ENCODE measurements at places on chromosomes 6 and 20.

DNA sequence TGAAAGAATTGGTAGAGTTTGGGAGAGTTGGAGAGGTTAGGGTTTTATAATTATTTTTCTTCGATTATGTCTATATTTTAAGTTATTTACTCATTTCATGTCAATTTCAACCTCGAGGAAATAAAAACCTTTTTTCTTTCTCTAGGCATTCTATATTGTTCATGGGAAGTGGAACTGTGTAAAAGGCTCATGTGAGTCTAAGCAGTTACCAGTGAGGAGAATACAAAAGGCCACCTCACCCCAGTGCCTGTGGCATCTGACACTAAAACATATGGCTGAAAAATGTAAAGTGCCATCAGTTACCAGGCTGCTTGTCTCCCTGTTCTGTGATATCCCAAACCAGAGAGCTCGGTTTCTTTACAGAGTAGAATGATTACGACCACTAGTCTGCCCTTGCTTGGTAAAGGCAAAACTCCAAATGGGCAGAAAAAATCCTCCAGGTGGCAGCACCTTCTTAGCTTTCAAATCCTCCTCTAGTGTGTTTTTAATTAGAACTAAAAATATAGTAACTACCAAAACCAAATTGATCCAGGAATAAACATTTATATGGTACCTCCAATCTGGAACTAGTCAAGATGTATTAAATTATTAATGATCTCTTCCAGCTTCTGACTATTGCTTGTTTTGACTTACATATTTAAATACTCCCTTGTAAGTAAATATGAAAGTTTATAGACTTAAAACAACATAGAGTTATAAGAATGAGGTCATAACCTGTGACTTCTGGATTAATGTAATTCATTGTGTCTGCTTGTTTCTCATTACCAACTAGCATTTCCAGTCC lies 122.6 kb upstream of the MCHR2 start:
- no peak for DNase-seq

DNA sequence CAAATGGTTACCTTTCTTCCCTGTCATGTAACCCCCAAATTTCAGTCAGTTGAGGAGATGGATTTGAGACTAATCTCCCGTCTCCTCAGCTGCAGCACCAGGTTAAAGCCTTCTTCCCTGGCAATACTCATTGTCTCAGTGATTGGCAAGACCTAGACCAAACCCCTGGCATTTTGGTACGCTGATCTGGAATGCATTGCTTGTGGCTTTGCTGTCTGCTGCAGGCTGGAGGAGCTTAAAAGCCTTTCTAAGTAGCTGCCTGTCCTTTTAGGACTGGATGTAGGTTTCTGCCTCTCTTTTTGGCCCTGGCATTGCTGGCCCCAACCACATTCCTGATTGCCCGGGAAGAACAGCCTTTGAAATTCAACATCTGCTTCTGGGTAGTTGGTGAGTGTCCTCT lies 729.6 kb upstream of the GJE1 start:
- no peak for DNase-seq

GRCh38 chr6:145360865-145361264 lies 374.5 kb downstream of the EPM2A start:
- no peak for DNase-seq

DNA sequence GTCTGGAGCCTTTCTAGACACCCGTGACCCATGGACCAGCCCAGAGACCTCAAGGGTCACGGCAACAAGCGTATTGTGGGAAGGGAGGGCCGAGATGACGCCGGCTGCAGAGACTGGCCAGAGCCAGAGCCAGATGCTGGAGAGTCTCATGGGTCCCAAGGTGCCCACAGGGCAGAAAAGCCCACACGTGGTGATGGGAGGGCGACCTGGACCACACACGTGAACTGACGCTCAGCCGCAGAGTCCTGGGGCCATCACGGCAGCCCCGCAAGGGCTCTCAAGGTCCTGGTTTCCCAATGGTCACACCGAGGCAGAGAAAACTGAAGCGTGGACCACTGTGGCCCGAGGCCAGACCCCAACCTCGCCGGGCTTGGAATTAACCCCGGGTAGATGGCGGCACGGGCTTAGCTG lies 92.6 kb downstream of the YTHDF1 start:
- DNase-seq, result no peak

DNA sequence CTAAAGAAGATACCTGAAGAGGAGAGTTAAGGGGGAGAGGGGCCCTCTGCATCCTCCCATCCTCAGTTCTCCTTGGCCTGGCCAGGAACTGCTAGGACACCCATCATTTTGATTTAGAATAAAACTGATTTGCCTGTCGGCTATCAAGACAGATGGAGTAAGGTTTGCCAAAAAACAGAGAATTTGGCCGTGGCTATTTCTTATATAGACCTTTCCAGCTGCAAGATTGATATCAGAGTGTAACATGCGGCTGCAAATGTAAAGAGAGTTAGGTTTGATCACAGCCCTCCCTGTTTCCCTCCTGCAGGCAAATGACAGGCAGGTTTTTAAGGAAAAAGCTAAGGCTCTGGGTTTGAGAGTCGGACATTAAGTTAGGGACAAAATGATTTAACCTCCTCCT lies 226.6 kb upstream of the TAB2 start:
- no peak for DNase-seq

DNA sequence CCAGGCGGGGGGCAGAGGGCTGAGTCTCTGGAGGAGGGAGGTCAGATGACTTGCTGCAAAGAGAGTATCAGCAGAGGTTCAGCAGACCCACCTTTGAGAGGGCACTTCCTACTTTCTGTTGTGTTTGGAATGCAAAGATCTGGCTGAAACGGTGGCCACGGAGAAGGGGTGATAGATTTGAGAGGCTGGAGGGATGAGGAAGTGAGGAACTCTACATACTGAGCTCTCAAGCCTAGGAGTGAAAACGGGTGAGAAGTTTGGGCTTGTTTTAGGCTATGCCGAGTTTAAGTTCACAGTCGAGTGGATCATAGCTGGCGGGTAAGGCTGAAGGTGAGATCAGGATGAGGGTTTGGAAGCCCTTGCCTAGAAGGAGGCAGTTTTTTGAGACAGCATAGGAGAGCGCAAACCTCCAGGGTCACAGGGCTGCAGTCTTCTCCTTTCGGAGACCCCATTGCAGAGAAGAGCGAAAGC lies 477 bp upstream of the ITPA start:
- DNase-seq, result no peak

DNA sequence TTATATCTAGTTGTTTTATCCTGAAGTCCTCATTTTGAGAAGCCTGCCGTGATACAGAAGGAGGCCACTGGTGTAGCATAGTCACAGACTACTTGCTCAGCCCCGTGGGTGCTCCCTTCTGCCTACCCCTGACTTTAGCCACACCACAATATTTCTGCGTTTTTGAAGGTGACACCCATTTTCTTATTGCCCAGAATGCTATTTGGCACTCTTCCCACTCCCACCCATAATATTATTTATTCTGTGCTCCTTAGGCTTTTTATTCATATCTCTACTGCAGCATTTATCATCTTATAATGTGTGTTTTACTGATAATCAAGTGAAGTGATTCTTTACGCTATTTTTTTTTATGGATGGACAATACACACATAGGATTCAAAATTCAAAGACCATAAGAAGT lies 107.3 kb downstream of the OR2B2 start:
- no peak for DNase-seq

DNA sequence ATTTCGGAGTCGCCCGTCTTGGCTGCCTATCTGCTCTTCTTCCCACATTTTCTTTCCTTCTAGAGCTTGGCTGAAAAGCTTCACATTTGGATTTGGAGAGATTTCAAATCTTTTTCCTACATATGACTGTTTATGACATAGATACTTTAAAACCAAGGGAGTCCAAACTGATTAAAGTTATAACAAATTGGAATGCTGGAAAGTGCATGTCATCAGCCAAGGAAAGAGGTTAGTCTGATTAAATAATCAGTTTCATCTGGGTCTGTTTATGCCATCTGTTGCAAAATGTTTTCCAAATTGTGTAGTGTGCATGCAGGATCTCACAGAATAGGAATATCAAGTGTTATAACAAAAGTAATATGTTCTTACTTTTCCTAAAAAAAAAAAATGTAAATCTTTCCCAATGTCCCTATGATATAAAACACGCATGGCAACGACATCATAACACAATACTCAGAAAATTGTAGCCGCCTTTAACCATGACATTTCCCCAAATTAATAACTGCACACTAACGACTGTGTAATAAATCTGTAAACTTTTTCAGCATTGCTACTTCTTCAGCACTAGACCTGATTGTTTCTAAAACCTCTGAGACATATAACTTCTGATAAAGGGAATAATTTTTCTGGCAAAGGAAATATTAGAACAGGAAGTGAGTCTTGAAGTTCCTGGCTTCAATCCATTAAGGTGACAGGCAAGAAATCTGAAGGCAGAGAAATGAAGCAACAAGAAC lies 230.2 kb upstream of the FOXQ1 start:
- DNase-seq, result no peak

DNA sequence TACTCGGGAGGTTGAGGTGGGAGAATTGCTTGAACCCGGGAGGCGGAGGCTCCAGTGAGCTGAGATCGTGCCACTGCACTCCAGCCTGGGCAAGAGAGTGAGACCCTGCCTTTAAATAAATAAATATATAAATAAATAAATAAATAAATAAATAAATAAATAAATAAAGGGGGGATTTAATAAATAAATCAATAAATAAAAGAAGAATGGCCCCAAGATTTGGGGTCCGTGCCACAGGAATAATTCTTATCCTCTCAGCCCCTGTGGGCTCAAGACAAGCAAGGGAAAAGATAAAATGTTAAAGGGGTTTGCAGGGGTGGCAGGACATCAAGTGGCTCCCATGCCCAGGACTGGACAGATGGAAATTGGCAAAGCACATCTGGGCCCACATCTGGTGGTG lies 31.2 kb upstream of the MDFI start:
- no peak for DNase-seq

DNA sequence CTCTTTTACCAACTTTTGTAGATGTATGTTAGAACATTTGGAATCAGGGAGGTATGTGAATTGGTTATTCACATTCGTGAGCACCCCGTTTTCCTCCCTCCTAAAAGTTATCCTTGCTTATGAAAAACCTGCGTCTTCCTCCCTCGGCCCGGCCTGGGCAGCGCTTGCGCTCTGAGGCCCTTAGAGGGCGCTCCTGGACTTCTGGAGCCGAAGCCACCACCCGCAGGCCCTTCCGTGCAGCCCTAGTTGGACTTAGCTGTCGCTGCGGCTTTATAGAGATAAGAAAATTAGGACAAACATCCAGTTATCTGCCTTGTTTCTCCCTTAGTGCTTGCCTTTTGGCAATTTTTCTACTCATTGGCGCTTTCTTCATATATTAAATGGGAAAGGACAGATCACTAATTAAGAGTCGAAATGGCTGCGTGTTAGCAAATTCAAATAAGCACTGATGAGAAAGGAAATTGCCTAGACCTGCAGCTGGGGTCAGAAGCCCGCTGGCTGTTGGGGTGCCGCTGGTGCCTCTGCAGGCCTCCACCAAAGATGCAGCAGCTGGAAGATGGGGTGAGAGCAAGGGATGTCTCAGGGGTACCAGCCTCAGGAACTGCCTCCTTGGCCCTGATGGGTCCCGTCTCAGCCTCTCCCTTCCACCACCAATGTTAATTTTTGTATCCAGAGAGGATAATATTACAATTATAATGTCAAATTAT lies 5.2 kb downstream of the FNDC1 start:
- peak; percentile 29 for DNase-seq

- DNase-seq, result no peak
Measured at GRCh38 chr6:126672649-126673048, 332.7 kb downstream of the CENPW start.

DNA sequence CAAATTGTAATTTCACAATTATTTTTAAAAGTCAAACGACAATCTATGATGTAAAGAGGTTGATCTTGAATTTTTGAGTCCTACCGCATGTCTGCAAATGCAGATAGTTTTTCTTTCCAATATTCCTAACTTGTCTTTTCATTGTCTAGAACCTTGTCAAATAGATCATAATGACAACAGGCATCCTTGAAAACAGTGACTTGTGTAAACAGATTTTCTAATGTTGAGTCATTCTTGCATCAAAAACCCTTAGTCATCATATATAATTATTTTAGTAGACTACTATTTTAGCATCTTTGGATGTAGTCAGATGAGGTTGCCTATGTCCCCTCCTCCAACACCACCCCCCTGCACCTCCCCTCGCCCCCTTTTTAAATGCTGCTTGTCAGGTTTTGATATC lies 43.8 kb downstream of the BMP6 start:
- no peak for DNase-seq

- DNase-seq, result no peak
Measured at GRCh38 chr6:24990236-24990845, 54.6 kb upstream of the RIPOR2 start.

DNA sequence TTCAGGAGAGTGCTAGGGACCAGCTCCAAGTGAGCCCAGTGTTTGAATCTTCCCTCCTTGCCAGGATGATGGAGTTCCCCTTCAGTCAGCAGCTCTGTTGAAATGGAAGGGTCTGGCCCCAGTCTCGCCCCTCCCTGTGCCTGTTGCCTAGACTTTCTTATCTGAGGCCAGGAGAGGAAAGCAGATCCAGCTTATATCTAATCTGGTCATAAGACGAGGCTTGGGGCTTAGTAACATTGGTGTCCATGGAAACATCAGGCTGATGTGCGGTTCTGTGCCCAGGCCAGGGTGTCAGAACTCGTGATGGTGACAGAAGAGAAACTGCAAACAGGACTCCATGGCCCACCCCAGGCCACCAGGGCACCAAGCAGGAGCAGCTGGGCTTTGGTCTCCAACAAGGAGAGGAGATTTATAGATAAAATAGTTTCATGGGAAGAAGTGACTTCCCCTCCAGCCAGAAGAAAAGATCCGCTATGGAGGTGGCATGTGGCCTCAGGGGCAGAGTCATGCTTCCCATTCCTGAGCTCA lies 9.8 kb downstream of the MAS1L start:
- no peak for DNase-seq

GRCh38 chr20:38395165-38395564 lies 40.0 kb downstream of the SNHG17 start:
- no peak for DNase-seq

GRCh38 chr6:33995309-33996119 lies 150.4 kb downstream of the GRM4 start:
- no peak for DNase-seq

- no peak for DNase-seq
Measured at GRCh38 chr6:6008648-6009421, 2.1 kb upstream of the NRN1 start.

DNA sequence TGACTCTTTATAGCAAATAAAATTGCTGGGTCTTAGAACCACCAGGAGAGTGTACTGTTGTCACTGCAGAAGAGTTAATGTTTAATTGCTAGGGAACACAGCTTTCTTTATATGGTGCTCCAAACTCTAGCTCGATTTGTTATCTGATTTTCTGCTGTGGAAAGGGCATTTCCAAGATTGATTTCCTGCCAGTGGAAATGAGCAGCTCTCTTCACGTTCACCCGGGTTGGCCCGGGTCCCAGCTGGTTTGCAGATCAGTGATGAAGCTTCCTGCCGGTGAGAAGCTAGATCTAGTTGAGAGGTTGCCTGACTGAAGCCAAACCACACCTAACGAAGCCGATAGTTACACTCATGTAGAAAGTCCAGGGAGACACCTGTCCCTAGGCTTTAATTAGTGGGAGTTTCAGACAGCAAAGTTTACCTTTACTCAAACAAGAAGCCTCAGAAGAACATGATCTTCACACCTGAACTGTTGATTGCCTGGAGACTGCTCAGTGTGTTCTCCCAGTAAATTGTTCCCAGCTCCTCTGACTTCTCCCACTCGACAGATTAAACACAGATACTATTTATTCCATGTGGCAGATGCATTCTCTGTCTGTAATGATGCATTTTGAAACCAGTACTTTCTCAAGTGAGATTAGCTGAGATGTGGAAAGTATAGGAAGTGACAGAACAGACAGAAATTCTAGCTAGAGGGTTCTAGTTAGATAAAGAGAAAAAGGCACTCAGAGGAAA lies 27.8 kb downstream of the PAQR8 start:
- DNase-seq, result no peak
